ENCODE measurements at places on chromosomes 1 and 21.
A peak's percentile ranks its signal among the peaks of the same experiment; 100 is the strongest.

- peaks cover 15% of the 10 kb centered on the region for H3K27me3 ChIP-seq
- H3K4me3 ChIP-seq = no peak overlapping the region
- no peaks in the 10 kb centered on the region for H3K36me3 ChIP-seq
- H3K4me1 ChIP-seq = no peaks in the 10 kb centered on the region
These were observed 10.3 kb upstream of the ACTL8 start for GRCh38 chr1:17744666-17745478.

- no peaks in the 10 kb centered on the region for H3K36me3 ChIP-seq
- H3K27me3 ChIP-seq = no peaks in the 10 kb centered on the region
- no peak overlapping the region for H3K4me3 ChIP-seq
- no peak for DNase-seq
- H3K27ac ChIP-seq = no peak overlapping the region
- no peaks in the 10 kb centered on the region for H3K4me1 ChIP-seq
These were observed 82.0 kb downstream of the GLIS1 start for GRCh38 chr1:53656747-53657530.

DNA sequence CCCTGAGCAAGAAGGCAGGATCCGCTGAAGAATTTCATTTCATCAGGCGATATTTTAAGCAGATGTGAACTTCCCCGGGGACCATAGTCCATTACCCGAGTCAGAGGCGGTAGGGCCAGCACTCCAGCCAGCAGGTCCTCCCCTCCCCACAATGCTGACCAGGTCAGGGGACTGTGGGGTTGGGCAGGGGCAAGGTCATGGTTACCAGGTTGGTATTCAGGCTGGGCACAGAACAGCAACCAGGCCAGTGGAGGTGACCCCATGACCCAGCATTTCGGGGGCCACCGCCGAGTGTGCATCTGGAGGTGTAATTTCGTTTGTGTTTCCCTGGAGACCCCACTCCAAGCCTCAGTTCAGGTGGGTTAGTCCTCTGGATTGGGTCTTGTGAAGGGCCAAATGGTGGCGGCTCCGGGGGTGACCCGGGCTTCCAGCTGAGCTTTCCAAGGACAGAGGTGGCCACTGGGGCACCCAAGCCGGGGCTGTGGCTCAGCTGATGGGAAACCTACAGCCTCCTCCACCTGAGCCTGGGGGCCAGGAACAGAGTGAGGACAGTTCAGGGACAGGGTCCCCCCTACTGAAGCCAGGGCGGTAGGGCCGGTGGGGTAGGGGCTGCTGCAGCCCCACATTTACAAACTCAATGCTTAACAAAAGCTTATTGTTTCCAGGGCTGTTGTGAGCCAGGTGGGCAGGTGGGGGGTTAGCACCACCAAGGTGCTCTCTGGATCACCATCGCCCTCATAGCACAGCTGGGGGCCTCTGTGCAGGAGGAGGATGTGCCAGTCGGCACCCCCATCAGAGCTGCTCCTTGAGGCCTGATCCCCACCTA lies 2.8 kb downstream of the PRDM16 start:
- H3K4me1 ChIP-seq = peaks cover 2% of the 10 kb centered on the region
- no peak overlapping the region for H3K27ac ChIP-seq
- peaks cover 55% of the 10 kb centered on the region for H3K27me3 ChIP-seq

GRCh38 chr1:204647114-204647804 lies 38.3 kb downstream of the LRRN2 start:
- H3K4me3 ChIP-seq = no peak overlapping the region
- no peak overlapping the region for H3K27ac ChIP-seq
- H3K27me3 ChIP-seq = no peaks in the 10 kb centered on the region
- H3K4me1 ChIP-seq = peaks cover 4% of the 10 kb centered on the region
- DNase-seq = no peak

DNA sequence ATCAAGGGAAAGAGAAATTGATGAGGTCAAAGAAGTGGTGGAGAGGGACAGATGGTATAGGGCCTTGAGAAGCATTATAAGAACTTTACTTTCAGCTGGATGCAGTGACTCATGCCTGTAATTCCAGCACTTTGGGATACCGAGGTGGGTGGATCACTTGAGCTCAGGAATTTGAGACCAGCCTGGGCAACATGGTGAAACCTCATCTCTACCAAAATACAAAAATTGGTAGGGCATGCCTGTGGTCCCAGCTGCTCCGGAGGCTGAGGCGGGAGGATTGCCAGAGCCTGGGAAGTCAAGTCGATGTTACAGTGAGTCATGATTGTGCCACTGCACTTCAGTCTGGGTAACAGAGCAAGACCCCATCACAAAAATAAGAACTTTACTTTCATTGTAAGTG lies 5.7 kb downstream of the TMEM50A start:
- no peaks in the 10 kb centered on the region for H3K27me3 ChIP-seq
- DNase-seq = no peak
- peaks cover 28% of the 10 kb centered on the region for H3K4me1 ChIP-seq
- H3K27ac ChIP-seq = peak overlapping the region; percentile 21

DNA sequence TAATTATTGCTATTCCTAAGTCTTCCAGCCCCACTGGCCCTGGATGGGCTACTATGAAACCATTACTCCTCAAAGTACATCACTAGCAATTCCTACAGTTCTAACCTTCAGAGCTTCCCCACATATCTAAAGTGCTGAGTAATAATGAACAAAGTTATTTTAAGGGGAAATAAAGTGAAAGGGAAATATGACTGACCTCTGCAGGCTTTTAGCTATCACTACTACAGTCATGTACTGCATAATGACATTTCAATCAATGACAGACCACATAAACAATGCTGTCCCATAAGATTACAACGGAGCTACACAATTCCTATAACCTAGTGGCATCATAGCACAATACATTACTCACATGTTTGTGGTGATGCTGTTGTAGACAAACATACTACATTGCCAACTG lies 32.5 kb upstream of the ASPM start:
- H3K4me3 ChIP-seq = no peak overlapping the region
- DNase-seq = no peak
- no peak overlapping the region for H3K27ac ChIP-seq

All from activated naive CD8-positive, alpha-beta T cell treated with anti-CD3 and anti-CD28 coated beads for 36 hours (primary cell).